ENCODE measurements at places on chromosomes 4 and X.

DNA sequence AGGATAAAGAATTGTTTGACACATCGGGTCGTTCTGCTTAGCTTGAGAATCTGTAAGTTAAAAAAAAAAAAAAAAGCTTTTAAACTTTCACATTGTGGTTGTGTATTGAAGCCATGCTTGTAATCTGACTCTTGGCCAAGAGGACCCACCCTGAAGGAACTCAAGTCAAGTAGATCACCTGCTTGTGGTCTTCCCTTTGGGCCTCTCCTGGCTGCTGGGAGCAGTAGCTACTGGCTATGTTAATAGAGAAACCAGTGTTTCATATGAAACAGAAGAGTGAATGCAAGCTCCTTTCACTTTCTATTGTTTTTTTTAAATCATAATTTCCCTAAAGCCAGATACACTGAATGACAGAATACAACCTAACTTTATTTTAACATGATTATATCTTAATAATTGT, 402.4 kb upstream of the NDST4 start:
- DNase-seq, result no peak

GRCh38 chr4:119299260-119299671, 22.7 kb downstream of the FABP2 start:
- DNase-seq, result no peak

GRCh38 chr4:73897380-73898136, 28.4 kb downstream of the CXCL1 start:
- DNase-seq, result no peak

- DNase-seq, result no peak
Observed at GRCh38 chr4:128572778-128573241, 236.7 kb upstream of the JADE1 start.

- no peak for DNase-seq
Observed at GRCh38 chr4:22174640-22175039, 226.1 kb upstream of the KCNIP4 start.

DNA sequence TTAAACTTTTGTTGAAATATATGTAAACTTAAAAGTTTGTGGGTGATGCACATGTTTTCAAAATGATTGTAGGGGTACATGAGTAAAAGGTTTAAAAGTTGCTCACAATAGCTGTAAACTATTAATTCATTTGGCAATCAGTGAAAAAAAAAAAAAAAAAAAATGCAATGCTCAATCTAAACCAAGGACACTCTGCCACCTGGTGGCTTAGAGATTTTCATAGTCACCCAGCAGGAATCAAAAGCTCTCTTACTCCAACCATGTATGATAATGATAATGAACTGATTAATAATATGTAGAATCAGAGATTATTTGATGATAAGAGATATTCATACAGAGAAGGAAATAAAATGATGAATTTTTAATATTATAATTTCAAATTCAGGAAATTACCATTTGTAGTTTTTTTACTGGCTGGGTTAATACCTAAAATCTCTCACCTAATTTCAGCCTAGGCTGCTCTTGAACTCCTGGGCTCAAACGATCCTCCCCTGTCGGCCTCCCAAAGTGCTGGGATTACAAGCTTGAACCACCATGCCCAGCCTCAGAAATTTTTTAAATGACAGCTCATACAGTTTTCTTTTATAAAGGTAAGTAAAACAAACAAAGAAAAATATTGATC, 46.9 kb upstream of the SLC25A4 start:
- no peak for DNase-seq

DNA sequence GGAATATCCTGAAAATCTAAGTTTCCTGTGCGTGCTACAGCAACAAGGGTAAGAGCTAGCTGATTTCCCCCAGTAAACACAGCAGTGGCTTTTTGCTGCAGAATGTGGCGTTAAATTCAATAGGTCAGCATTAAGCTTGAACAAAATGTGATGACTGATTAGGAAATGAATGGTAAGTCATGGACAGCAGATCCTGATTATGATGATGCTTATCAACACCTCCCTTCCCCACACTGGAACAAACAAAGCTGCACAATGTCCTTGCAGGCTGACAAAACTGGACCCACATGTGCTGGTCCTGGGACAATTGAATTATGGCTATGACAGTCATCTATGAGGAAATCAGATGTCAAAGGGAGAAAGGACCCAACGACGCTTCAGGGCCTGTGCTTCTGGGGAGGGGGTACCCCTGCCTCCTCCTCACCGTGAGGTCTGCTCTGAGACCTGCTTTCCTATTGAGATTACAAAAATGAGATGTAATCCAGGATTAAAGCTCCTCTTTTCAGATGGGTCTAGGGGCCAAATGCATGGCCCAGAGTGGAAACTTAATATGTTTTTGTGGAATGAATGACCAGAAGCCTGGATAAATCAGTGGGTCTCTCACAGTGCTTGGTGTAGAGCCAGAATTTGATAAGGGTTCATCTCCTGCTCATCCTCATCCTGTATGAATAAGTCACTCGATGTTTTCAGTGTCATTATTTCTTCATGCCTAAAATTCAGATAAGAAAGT, 32.0 kb upstream of the BOD1L1 start:
- no peak for DNase-seq

DNA sequence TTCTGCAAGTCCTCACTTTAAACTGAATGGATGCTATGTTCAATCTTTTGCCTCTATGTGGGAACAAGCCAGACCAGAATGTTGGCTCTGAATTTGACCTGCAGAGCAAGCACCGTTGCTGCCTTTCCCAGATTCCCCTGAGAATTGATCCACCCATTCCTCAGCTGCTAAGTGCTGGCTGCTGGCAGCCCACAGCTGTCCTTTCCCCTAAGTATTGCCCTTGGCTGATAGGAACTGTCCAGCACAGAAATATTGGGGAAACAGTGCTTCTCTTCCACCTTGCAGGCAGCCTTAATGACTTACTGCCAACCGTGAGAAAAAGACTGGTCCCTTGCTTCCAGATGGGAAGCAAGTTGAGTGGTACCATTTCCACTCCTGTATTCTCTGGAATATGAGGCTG, 475.9 kb downstream of the PDHA2 start:
- no peak for DNase-seq

GRCh38 chr4:98794565-98795205, 134.2 kb downstream of the EIF4E start:
- no peak for DNase-seq

- no peak for DNase-seq
Observed at GRCh38 chr4:76219299-76220055, 5.9 kb upstream of the SCARB2 start.

GRCh38 chrX:118207831-118208453, 91.3 kb upstream of the KLHL13 start:
- DNase-seq, result no peak

DNA sequence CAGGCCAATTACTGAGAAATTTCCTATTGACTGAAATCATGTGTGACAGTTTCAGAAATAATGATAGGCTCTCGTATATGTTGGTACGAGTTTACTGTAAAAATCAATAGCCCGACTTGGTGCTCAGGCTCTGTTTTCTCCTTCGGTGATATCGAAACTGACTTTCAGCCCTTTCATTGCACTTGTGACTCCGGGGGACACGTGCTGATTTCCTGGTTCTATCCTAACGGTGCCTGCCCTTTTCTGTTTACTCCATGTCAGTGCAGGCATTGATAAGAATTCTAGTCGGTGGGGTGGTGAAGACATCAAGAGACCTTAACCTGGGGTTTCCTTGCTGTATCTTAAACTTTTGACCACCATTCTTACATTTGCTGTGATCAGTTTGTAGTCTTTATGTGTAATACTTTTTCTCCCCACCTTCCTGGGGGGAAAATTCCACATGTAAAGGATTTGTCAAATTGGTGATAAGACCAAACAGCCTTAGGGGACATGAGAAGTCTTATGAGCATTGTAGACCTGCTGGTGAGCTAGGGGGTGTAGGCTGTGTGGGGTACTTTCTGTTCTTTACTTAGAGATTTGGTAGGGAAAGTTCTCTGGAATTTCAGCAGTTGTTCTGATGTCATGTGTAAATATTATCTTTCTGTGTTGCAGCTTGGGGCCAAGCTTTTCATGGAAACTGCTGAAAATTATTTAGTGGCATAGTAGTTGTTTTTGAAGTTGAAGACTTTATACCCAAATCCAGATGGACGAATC, 52.7 kb downstream of the TMEM131L start:
- DNase-seq, result no peak

GRCh38 chrX:119729408-119730201, 28.8 kb upstream of the SOWAHD start:
- no peak for DNase-seq

DNA sequence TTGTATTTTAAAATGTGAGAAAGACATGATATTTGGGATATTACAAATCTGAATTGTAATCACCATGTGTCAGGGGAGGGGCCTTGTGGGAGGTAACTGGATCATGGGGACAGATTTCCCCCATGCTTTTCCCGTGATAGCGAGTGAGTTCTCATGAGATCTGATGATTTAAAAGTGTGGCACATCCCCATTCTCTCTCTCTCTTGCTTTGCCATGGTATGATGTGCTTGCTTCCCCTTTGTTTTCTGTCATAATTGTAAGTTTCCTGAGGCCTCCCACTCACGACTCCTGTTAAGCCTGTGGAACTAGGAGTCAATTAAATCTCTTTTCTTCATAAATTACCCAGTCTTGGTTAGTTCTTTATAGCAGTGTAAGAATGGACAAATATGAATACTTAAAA, 39.0 kb downstream of the CCDC158 start:
- DNase-seq, result no peak
